ENCODE measurements at places on chromosomes 13 and 19. TPM values are rescaled to one million over a fixed set of nuclear protein-coding genes. Genes with fewer than 3 reads are reported as not detected.

Gene VSTM2B
- not detected for total RNA-seq

- no peak for DNase-seq
These were observed 32.8 kb downstream of the RAP2A start for GRCh38 chr13:97466722-97467121.

Gene ZNF331
- 19.5 TPM for total RNA-seq

Gene CADM4
- total RNA-seq, result 18.0 TPM

- no peak for DNase-seq
These were observed 298.1 kb downstream of the FOXO1 start for GRCh38 chr13:40368127-40368891.

DNA sequence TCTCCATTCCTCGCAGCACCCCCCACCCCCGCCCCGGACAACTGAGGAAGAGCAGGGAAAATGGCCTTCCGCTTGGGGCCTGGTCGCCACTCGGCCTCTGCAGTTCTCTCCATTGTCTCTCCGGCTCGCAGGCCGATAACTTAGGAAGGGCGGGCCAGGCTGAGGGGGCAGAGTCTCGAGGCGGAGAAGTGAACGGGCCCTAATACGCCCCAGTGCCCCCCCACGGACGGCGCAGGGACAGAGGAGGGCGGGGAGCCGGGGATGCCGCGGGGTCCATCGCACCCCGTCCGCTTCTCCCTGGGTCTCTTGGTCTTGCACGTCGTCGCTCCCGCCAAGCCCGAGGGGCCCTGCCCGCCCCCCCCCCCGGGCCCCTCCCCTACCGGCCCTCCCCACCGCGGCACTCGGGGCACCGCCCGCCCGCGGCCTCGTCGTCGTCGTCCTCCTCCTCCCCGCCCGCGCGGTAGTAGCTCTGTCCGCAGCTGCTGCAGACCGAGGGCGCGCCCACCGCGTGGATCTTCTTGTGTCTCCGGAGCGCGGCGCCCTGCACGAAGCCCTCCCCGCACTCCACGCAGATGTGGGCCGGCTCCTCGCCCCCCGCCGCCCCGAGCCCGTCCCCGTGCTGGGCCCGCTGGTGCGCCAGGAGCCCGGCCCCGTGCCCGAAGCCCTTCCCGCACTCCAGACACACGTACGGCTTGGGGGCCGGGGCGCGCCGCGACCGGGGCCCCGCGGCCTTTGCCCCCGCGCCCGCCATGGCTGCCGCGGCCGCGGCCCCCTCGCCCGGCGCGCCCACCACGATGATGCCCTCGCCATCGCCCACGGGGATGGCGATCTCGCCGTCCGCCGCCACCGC, 33.2 kb downstream of the ZNF787 start:
- no peak for DNase-seq

Gene NCR1
- total RNA-seq, result 0.33 TPM

- DNase-seq, result no peak
These were observed 8.2 kb downstream of the KCTD12 start for GRCh38 chr13:76878043-76878442.

DNA sequence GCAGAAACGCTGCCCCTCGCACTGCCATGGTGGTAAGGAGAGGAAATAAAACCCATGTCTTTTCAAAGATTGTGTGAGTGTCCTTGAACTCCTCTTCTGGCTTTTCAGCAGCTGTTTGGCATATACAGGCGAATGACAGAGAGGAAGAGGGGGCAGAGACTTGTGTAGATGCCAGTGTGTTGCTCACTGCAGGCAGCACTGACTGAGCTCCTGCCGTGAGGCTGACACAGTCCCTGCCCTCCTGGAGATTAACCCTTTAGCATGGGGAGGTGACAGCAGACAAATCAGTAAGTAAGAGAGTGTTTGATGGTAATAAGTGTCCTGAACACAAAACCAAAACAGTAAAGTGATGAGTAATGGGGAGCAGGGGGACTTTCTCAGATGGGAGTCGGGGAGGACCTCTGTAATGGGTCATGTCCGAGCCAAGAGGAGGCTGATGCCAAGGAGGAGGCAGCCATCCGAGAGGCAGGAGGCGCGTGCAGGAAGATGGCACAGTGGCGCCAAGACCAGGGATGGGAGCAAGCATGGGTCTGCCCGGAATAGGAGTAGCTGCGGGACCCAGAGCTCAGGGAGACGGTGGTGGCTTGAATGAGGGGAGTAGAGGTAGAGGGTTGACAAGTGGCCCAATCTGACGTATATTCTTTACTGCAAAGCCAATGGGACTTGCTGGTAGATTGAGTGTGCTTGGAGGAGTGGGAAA, 182.2 kb downstream of the FOXO1 start:
- no peak for DNase-seq

Gene VSTM1
- not detected for total RNA-seq

DNA sequence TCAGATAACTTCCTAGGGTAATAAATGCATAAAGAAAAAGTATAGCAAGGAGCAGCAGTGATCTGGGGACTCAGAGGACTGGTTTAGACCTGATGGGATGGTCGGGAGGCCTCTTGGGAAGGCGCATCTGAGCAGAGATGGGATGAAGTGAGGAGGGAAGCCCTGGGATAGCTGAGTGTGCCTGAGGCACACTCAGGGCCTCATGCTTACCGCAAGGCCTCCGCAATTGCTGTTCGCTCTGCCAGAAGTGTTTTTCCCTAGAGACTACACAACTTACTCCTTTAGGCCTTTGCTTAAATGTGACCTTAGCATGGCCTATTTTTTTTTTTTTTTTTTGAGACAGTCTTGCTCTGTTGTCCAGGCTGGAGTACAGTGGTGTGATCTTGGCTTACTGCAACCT, 4.1 kb upstream of the DLL3 start:
- no peak for DNase-seq

DNA sequence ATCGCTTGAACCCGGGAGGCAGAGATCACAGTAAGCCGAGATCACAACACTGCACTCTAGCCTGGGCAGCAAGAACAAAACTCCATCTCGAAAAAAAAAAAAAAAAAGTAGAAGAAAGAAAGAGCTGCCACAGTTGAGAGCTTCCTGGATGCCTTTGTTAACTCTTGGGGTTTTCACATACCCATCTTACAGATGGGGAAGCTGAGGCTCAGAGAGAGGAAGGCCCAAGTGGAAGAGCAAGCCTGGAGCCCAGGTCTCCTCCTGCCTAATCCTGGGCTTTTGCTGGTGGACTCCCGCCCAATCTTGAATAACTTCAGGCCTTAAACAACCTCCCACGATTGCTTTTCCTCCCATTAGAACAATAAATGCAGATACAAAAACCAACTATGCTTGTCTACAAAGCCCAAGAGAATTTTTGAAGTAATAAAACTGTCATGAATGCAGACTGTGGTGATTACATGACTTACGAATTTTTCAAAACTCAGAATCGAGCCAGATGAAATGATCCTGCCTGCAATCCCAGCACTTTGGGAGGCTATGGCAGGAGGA, 41.7 kb downstream of the LTBP4 start:
- no peak for DNase-seq

- DNase-seq, result no peak
These were observed 458.0 kb upstream of the GPC6 start for GRCh38 chr13:92768602-92769001.

- DNase-seq, result no peak
These were observed 110.9 kb downstream of the SACS start for GRCh38 chr13:23322353-23323336.

GRCh38 chr13:91564396-91564795, 166.0 kb downstream of the GPC5 start:
- no peak for DNase-seq

DNA sequence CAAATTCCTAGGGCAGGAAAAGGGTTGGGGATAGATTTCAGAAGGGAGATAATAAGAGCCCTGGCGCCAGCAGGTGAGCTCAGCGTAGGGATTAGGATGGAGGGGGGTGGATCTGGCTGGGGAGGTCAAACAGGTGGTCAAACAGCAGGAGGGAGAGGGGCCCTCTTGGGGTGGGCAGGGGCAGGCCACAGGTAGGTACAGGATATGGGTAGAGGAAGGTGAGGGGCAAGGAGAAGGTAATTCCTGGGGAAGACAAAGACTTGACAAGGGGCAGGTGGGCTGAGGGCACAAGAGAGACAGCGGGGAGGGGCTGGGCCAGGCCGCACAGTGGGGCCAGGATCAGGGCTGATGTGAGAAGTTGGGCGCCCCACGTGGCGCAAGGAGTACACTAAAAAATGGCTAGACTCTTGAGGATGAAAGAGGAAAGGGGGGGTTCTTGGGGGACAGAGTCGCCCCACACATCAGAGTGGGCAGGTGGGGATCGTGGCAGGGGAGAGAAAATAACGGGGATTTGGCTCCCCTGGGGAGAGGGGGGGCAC, 713 bp downstream of the KRI1 start:
- DNase-seq, result no peak

DNA sequence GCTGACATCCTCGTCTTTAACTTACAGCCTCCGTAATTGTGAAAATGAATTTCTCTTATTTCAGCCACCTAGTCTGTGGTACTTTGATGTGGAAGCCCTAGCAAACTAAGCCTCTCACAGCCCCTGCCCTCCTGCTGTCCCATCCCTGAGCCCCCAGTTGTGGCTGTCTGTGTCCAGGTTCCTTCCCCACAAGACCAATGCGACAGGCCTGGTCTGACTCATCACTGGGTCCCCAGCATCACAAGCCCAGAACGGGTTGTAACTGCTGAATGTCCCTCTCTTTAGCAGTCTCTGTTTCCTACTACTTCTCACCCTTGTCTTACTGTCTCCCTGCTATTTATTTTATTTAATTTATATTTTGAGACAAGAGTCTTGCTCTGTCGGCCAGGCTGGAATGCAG, 5.7 kb downstream of the POU2F2 start:
- DNase-seq, result no peak

Gene GRIN2D
- total RNA-seq, result not detected

- DNase-seq, result peak; percentile 47
These were observed 657 bp downstream of the PLIN3 start for GRCh38 chr19:4866595-4867424.

Gene C19orf38
- 2.0 TPM for total RNA-seq

Gene LTBP4
- total RNA-seq, result 130 TPM

Gene KIRREL2
- 0.66 TPM for total RNA-seq

DNA sequence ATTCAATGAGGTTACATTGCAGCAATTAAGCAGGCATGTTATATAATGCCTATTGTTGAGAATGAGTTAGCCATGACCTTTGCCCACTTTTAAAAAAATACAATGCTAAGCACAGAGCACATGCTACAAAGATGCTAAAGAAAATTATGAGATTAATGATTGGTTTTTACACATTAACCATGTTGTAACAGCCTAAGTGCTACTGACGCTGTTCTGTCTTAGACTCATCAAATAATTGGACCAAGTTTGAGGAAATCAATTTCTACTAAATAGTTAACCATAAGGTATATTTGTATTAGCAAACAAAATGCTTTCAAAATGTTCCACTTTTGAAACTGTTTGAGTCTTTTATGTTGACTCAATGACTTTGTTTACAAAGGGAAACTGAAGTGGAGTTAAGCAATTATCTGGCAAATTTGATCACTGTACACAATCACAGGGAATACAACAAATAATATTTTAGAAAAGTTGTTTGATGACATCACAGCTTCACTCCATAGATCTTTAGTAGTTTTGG, 14.3 kb downstream of the MIR17HG start:
- no peak for DNase-seq

- no peak for DNase-seq
These were observed 272.7 kb downstream of the NHLRC3 start for GRCh38 chr13:39310961-39311360.

DNA sequence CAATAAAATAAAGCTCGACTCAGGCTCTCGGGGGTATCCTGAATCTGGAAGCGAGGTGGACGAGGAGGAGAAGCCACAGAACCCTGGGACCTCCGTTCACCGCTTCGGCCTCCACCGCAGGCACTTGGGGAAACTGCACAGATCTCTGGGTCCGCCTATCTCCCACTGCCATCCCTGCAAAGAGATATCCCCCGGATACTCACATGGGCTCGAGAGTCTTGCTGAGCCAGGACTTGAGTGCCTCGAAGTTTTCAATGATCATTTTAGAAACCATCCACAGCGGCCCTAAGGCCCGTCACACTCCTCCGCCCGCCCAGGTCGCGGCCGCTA, 589 bp downstream of the RBM26 start:
- DNase-seq, result no peak

Gene NLRP12
- 0.32 TPM for total RNA-seq

GRCh38 chr19:41476583-41476982, 33.6 kb downstream of the ERICH4 start:
- no peak for DNase-seq

Gene POLR1G
- 5.3 TPM for total RNA-seq

GRCh38 chr13:112714376-112715174, 24.7 kb downstream of the ATP11A start:
- DNase-seq, result no peak

Gene ZNF302
- total RNA-seq, result 24.2 TPM

DNA sequence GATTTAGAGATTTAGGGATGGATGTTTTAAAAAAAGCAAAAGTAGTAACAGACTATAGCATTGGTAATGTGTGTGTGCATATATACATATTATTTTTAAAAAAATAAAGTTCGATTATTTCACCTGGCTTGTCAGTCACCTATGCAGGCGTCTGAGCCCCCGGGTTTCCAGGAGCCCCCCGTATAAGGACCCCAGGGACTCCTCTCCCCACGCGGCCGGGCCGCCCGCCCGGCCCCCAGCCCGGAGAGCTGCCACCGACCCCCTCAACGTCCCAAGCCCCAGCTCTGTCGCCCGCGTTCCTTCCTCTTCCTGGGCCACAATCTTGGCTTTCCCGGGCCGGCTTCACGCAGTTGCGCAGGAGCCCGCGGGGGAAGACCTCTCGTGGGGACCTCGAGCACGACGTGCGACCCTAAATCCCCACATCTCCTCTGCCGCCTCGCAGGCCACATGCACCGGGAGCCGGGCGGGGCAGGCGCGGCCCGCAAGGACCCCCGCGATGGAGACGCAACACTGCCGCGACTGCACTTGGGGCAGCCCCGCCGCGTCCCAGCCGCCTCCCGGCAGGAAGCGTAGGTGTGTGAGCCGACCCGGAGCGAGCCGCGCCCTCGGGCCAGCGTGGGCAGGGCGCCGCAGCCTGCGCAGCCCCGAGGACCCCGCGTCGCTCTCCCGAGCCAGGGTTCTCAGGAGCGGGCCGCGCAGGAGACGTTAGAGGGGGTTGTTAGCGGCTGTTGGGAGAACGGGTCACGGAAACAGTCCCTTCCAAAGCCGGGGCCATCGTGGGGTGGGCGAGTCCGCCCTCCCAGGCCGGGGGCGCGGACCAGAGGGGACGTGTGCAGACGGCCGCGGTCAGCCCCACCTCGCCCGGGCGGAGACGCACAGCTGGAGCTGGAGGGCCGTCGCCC, 840 bp upstream of the CCNA1 start:
- DNase-seq, result no peak

Gene CATSPERD
- total RNA-seq, result not detected

DNA sequence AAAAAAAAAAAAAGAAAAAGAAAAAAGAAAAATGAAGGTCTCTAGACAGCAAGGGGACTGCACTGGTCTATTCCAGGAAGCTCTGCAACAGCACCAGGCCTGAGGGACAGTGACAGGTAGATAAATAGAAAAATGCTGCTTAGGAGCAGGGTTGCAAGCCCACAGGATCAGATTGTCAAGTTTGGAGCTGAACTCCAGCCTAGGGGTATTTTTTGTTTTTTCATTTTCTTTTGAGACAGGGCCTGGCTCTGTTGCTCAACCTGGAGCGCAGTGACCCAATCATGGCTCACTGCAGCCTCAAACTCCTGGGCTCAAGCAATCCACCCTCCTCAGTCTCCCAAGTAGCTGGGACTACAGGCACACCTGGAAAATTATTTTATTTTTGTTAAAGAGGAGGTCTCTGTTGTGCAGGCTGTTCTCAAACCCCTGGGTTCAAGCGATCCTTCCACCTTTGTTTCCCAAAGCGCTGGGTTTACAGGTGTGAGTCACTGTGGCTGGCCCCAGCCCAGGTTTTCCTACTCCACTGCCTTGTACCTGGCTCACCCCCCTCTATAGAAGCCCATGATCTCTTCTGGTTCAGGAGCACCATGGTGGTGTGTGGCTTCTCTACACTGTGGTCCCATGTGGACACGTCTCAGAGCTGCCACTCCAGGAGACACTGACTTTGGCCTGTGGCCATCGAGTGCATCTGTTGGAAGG, 23.9 kb downstream of the POP4 start:
- no peak for DNase-seq
